Sigmoid colon (tissue), 7 donors: ENCODE measurements at places on chromosomes 6 and 20. TPM values are rescaled to one million over a fixed set of nuclear protein-coding genes. Genes with fewer than 3 reads are reported as not detected.

GRCh38 chr6:63637865-63638445 is 2.4 kb downstream of the PHF3 start:
- H3K27me3 ChIP-seq, result no peaks in the 10 kb centered on the region
- no peaks in the 10 kb centered on the region for H3K36me3 ChIP-seq

DNA sequence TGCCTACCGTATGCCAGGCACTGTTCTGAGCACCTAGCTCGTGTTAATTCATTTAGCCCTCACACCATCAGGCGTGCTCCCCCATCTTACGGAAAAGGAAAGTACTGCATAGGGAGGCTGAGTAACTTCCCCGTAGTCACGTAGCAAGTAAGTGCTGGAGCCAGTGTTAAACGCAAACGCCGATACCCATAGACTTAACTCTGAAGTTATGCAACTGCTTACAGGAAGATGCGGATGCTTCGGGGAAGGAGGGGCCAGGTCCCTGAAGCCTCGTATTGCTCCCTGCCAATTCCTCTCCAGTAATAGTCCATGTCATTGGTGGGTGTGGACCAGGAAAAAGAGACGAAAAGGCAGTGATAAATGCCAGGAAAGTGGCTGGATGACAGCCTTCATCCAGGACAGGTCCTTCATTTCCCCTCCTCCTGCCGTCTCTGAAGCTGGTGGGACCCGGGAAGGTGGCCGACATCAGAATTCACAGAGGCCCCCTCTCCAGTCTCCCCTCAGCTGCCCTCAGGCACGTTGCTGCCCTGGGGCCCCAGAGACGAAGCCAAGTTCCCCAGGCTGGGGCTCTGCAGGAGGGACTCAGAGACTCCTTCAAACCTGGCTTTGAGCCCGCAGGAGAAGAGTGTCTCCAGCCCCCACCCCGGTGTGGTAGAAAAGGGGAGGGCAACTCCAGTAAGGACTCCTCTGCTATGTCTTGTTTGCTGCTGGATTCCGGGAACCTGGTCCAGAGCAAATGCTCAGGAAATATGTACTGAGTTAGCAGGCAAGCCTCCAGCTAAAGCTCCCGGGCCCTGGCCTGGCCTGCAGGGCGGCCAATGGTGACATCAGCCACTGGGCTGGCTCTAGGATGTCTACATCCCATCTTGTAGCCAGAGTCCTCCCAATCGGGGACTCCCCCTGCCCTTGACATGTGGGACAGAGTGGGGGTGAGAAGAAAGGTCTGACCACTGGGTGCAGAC is 37.8 kb downstream of the RAB44 start:
- no peaks in the 10 kb centered on the region for H3K36me3 ChIP-seq
- H3K27ac ChIP-seq, result peak overlapping the region; percentile 85
- H3K27me3 ChIP-seq, result no peaks in the 10 kb centered on the region
- peaks cover 21% of the 10 kb centered on the region for H3K4me1 ChIP-seq
- peak; percentile 94 for DNase-seq

- H3K4me3 ChIP-seq, result no peak overlapping the region
- no peaks in the 10 kb centered on the region for H3K4me1 ChIP-seq
- H3K27ac ChIP-seq, result no peak overlapping the region
Measured at GRCh38 chr20:43138061-43138770, 51.5 kb downstream of the PTPRT start.

- H3K27ac ChIP-seq, result no peak overlapping the region
- H3K4me3 ChIP-seq, result no peak overlapping the region
- no peaks in the 10 kb centered on the region for H3K27me3 ChIP-seq
Measured at GRCh38 chr6:54291146-54291545, 17.1 kb upstream of the TINAG start.

DNA sequence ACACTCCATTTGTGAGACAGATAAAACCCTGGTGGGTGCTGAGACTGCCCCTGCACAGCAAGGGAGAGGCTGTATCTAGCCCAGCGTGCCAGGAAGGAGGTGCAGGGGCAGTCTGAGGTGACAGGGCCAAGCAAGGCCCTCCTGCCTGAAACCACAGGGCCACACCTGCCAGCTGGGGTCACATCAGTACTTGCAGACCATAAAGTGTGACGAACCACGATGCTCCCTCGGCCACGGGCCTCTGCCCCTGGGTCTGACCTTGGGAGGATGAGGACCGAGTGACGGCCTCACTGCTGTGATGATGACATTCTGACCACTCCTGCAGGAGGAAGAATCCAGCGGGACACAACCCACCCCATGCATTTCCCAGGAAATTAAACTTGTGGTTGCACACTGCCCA is 75.1 kb downstream of the NINL start:
- no peak overlapping the region for H3K4me3 ChIP-seq
- peaks cover 5% of the 10 kb centered on the region for H3K4me1 ChIP-seq
- H3K27ac ChIP-seq, result no peak overlapping the region
- H3K36me3 ChIP-seq, result peaks cover 28% of the 10 kb centered on the region

- no peaks in the 10 kb centered on the region for H3K27me3 ChIP-seq
- no peak overlapping the region for H3K4me3 ChIP-seq
- no peaks in the 10 kb centered on the region for H3K4me1 ChIP-seq
- H3K36me3 ChIP-seq, result no peaks in the 10 kb centered on the region
- DNase-seq, result no peak
Measured at GRCh38 chr6:1334684-1335083, 22.8 kb downstream of the FOXQ1 start.

DNA sequence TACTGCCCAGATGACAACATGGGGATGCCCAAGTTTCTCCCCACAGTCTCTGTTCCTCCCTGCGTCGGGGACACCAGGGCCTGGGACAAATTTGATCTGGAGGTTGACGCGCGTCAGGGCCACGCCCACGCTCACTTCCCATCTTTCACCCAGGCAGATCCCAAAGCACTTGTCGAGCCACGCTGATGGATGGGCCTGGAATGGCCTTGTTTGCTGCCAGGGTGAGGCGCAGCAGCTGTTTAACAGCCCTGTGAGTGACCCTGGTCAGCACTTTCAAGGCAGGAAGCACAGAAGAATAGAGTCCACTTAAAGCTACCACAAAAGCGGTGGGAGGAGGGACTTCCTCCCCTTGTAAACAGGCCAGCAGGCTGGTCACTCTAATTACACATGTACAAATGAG is 324.7 kb upstream of the JARID2 start:
- H3K4me1 ChIP-seq, result peaks cover 6% of the 10 kb centered on the region
- no peaks in the 10 kb centered on the region for H3K27me3 ChIP-seq
- DNase-seq, result peak; percentile 82
- no peak overlapping the region for H3K4me3 ChIP-seq

DNA sequence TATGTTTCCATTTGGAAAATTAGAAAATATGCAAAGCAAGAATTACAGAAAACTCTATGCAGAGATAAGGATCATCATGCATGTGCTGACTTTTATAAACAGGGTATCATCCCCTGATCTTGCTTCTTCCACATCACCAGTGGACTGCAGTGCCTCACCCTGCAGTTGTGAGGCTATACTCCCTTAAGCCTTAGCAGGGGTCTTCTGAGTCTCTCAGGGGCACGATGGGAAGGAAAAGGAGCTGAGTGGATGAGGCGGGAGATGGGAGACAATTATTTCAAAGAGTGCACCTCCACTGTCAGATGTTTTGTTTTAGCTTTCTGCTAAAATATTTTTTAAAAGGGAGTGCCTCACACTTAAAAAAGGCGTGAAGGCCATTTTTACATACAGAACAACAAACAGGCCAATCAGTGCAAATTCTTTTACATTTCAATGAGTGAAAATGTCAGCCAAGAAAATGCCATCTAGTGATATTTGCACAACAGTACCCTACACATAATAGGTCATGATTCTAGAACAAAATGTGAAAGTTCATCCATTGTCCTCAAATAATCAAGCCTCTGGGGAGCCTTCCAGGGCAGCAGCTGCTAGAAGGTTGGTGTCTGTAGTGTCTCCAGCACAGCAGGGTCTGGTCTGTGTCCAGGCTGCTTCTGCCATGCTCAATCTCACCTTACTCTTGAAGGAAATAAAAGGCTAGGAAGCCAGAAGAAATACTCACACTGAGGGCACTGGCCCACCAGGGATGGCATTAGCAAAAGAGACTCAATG is 13.2 kb upstream of the SERPINB9 start:
- H3K4me1 ChIP-seq, result no peaks in the 10 kb centered on the region
- H3K27ac ChIP-seq, result no peak overlapping the region
- H3K4me3 ChIP-seq, result no peak overlapping the region
- H3K27me3 ChIP-seq, result no peaks in the 10 kb centered on the region

Gene MDFI
- 4.6 TPM for total RNA-seq

Gene C6orf141
- total RNA-seq, result 3.6 TPM

Gene KCNQ5
- 1.1 TPM for total RNA-seq

Gene OR2H2
- total RNA-seq, result not detected

Gene GINS1
- 1.4 TPM for total RNA-seq

Gene FGD2
- total RNA-seq, result 20.1 TPM
